Hepatic stellate cell (primary cell): ENCODE measurements at places on chromosomes 3 and 15.

- DNase-seq = no peak
Observed at GRCh38 chr15:100174904-100175275, 166.9 kb downstream of the ADAMTS17 start.

DNA sequence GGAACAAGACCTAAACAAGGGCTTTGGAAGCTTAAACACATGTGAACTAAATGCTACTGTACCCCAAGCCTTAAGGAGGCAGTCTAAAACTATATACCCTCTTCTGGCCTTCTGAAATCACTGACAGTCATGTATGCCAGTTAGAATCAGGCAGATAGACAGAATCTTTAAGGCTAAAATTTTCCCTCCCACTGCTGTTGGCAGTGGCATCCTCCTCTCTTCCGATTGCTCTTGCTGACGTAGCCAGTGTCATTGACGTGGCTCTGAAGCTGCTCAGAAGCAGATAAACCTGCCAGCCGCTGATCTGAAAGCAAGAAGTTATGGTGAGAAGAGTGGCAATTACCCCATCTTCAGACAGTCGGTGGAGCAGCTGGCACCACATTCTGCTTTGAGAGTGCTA lies 3.3 kb downstream of the RYR3 start:
- no peak for DNase-seq

- DNase-seq = no peak
Observed at GRCh38 chr3:153925841-153926514, 195.2 kb upstream of the ARHGEF26 start.

- no peak for DNase-seq
Observed at GRCh38 chr3:128418900-128419299, 47.8 kb downstream of the DNAJB8 start.

GRCh38 chr3:76841747-76842146 lies 198.2 kb upstream of the ROBO2 start:
- no peak for DNase-seq

- no peak for DNase-seq
Observed at GRCh38 chr3:31103623-31104180, 209.2 kb upstream of the GADL1 start.

DNA sequence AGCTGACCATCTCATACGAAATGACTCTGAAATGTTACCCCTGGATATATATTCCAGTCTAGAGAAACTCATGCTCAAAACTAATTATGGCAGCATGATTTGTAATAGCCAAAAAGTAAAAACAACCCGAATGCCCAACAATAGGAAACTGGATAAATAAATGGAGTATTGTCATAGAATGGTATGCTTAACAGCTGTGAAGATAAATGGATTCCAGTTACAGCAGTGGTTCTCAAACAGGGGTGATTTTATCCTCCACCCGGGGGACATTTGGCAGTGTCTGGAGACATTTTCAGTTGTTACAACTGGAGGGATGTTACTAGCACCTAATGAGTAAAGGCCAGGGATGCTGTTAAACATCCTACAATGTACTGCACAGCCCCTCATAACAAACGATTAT lies 52.3 kb upstream of the PIAS1 start:
- no peak for DNase-seq

- no peak for DNase-seq
Observed at GRCh38 chr3:40995271-40995670, 204.0 kb upstream of the CTNNB1 start.

GRCh38 chr15:66256692-66257091 lies 3.1 kb upstream of the MEGF11 start:
- no peak for DNase-seq

DNA sequence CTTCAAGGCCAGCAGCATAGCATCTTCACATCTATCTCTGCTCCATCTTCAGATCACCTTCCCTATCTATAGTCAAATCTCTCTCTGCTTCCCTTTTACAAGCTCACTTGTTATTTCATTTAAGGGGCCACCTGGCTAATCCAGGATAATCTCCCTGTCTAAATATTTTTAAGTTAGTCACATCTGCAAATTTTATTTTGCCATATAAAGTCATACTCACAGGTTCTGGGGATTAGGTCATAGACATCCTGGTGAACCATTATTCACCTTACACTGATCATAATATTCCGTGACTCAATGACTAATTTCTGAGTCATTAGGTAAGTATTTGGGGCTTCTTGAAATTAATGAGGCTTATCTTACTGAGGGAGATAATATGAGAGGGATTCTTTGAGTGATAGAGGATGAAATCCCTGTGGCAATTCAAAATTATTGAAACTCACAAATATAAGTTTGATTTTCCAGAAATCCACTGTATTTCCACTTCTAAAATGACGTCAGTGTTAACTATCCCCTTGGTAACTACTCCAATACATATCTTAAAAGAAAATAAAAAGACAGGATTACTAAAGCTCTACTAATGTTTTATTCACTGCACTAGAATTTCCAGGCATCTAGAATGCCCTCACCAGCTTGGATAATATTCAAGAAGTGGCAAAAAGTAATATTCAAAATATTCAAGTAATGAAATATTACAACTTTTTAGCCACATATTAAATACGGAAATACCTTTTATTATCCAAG lies 93.7 kb upstream of the RBMS3 start:
- DNase-seq = no peak

DNA sequence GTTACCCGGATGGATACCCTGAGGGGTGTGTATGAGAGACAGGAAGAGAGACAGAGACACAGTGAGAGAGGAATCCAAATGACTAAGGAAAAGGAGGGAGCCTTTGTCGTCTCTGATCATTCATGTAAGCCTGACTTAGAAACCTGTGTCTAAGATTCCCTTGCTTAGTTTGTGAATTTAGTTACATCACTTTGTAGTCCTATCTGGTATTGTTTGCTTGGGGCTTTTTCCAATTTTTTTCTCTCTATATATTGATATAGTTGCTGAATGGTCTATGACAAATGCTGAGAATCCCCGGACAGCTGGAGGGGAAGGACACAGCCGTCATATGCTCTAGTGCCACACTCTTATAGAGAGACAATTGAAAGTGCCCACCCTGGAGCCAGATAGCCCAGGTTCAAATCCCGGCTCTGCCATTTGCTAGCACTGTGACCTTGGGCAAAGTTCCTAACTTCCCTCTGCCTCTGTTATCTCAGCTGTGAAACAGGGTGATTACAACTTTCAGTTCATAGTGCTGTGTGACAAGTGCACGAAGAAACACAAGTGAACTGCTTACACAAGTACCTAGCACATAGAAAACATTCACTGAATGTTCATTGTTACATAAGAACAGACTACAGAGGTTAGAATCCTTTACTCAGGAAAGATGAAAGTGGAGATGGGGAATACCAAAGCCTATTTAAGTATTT lies 6.0 kb downstream of the SLC24A5 start:
- DNase-seq = no peak

DNA sequence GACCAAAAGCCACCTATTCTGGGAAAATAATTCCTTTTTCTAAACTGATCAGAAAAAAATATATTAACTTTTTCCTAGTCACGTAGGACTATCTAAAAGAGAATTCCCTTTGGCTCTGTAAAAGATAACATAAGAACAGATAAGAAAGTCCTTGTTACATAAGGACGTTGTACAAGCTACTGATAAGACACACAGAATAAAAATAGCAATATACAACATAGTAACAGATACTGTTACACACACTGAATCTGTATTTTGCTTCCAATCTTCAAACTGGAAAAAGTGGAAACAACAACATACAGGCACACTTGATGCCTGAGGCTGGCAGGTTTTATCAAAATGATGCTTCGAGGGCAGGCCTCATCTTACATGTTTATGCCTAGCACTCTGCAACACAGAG lies 59.8 kb downstream of the SNX4 start:
- DNase-seq = no peak

- no peak for DNase-seq
Observed at GRCh38 chr3:143283432-143284128, 164.0 kb downstream of the CHST2 start.

DNA sequence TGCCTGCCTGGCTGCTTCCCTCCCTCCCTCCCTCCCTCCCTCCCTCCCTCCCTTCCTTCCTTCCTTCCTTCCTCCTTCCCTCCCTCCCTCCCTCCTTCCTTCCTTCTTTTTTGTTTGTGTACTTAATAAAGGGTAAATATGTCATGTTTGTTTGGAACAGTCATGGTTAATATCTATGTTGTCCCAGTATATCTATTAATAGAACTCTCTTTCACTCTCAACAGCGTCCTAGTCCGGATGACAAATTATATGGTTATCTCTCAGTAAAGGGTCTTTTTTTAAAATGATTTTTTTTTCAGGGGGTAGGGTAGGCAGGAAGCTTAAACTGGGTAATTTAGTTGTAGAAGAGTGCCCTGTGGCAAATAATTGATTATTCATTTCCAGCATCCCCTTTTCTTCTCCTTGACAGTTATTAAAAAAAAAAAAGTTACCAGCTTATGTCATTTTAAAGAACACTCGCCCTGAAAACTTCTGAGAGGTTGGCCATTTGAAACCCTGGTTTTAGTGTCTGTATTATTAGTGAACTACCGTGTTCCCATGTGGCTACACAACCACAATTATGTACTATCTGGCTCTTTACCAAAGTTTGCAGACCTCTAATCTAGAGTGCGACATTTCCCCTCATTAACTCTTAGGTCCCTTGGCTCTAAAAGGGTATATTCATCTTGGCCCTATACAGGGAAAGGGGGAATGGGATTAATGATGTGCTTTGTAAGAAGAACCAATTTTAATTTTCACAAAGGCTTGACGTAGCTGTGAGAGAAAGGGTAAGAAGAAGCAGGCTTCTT lies 13.7 kb downstream of the TAGLN3 start:
- no peak for DNase-seq

- no peak for DNase-seq
Observed at GRCh38 chr15:80105595-80105994, 46.1 kb downstream of the ZFAND6 start.

DNA sequence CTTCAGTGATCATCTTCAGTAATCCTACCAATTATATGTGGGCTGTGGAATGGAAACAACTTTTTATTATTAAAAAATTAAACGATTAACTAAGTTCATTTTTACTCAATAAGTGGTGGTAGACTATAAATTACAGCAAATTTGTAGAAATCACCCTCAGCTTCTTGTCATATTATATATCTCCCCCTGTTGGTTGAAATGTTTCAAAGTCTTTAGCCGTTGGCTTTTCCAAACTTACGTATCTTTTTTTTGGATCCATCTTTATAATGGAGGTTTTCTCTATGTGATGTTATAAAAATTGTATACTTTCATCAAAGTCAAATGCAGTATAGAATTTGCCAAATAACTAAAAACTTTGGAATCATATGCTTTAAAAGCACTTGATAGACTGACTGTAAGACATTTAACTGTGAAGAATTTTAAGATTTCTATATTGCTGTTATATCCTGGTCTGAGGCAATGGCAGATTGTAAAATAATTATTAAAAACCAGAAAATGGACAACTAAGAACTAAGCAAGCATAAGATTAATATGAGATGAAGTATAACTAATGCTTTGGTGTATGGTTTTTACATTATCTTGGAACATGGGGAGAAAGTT lies 44.7 kb downstream of the ATP11B start:
- DNase-seq = no peak

DNA sequence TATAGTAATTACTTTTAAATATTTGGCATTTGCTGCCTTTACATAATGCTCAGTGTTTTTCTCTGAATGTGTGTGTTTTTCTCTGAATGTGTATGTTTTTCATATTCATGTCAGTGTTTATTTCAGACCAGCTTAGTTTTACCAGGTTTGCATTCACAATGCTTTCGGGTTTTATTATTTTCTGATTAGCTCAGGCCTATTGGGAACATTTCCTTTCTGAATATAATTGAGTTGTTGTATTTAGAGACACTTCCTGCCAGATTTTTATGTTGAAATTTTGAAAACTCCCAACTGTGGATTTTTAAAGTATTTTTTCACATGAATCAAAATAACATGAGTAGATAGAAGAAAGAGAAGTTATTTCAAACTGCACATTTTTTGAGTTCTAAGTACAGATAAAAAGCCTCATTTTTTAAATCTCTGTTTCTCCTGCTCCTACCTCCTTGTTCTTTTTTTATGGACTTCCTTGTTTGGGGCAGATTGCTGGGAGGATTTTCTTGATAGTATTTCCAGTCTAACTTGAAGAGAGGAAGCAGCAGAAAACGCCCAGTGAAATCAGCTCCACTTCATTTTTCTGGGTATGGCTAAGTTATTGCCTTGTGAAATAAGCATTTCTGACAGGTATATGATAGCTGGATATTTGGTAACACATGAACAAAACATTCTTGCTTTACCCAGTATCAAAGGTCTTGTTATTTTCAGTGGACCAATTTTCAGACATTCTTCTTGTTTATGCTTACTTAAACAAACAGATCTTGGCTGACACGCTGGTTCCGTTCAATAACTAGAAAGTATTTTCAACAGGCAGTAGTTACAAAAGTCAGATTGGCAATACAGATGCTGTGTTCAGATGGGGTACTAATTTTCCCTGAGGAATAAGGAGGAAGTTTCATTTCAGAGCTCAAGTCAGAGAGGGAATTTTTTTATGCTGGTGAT lies 70.7 kb downstream of the RIOX2 start:
- no peak for DNase-seq

DNA sequence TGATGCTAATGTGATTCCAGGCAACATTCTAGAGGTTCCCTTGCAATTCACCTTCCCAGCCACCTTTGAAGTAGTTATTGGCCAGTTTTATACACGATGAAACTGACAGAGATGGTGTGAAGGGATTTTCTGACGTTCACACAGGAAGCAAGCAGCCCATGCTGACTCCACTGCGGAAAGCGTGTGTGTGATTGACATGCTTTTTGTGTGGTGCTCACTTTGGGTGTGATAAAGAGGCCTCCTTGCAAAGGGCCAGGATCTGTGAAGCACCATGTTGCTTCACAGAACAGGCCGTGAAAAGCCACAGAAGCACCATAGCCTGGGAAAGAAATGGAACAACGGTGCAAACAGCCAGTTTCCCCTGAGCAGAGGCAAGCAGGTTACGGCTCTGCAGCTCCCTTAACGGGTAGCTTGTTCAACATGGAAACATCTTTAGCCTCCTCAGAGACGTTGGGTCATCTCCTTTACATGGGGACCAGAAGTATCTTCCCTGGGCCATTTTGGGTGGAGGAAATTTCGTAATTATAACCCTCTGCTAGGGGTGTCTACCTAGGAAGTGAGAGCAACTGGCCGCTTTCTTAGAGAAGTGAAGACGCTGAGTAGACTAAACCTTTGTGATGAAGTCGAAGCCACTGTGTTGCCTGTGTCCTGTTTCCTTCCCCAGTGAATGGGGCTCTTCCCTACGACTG lies 108.5 kb downstream of the APBA2 start:
- no peak for DNase-seq

DNA sequence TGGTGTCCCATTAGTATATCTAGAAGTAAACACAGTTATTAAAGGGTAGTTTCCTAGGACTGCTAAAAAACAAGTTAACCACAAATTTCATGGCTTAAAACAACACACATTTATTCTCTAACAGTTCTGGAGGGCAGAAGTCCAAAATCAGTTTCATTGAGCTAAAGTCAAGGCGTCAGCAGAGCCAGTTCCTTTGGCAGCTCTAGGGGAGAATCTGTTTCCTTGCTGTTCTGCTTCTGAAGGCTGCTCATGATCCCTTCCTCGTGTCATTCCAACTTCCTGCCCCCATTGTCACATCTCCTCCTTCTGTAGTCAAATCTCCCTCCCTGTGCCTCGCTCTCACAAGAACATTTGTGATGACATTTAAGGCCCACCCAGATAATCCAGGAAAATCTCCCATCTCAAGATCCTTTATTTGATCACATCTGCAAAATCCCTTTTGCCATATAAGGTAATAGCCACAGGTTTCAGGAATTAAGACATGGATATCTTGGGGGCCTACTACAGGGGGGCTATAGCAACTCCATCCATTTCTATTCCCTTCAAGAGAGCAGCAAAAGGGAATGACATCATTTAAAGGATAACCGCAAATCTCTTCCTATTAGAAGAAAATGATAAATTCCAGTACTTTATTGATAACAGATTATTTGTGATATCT lies 50.1 kb downstream of the GPR176 start:
- no peak for DNase-seq
